ENCODE measurements at places on chromosomes 11 and 22.

- peak; percentile 39 for DNase-seq
Measured at GRCh38 chr11:118892514-118892913, 8.8 kb downstream of the CXCR5 start.

GRCh38 chr22:46929710-46930204 lies 167.3 kb downstream of the TBC1D22A start:
- DNase-seq, result no peak

DNA sequence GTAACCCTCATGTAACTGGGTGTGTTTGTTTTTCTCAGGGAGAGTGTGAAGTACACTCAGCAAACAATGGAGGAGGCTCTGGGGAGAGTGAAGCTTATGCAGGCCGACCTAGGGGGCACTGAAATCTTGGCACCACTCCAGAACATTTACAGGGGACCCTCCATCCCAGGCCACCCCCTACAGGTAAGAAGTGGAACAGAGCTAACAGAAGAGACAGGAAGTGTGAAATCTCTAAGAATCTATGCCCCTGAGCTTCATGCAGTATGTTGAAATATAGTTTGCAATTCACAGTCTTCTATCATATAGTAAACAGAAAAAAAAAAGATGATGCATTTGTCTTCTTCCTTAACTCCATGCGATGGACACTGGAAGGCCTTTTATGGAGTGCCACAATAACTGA lies 8.4 kb downstream of the VWA5A start:
- no peak for DNase-seq

GRCh38 chr11:16933756-16934603 lies 80.2 kb downstream of the PLEKHA7 start:
- DNase-seq, result no peak

Measured in left colon (tissue), 2 donors.